Umbilical cord (tissue), 2 donors: ENCODE measurements at places on chromosomes 6 and 20.

DNA sequence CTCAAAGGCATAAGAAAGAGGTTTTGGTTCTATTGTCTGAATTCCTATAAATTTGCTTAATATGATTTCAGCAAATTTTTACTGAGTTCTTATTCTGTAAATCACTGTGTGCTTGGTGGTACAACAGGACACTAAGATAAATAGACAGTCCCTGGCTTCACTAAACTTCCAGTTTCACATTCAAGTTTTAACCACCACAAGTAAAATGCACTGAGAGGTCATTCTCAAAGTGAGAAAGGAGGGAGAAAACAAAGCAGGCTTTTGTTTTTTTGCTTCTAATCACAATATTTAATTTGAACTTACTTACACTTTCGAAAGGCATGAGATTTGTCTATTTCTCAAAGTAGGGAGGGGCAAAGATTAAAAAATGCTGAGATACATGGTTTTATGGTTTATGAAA lies 445.7 kb downstream of the CDC5L start:
- DNase-seq: no peak

GRCh38 chr6:21665110-21665391 lies 71.5 kb downstream of the SOX4 start:
- DNase-seq: no peak

DNA sequence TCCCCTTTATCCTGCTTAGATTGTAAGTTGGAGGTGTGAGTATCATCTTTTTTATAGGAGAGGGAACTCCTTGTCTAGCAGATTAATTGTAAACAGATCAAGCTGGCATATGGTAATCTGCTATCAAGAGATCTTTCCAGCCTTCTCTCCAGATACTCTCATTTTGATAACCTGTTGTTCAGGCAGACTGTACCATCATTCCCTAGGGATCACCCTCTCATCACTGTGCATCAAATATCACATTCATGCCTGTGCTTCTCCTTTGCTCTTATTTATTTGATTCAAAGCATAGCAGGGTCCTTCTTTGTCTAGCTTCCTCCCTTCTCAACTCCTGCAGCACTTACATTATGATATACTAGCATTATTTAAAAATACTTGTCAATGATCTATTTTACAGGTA lies 73.8 kb downstream of the LRRC1 start:
- DNase-seq: no peak

GRCh38 chr6:137698636-137699030 lies 168.4 kb upstream of the TNFAIP3 start:
- peak; percentile 52 for DNase-seq

DNA sequence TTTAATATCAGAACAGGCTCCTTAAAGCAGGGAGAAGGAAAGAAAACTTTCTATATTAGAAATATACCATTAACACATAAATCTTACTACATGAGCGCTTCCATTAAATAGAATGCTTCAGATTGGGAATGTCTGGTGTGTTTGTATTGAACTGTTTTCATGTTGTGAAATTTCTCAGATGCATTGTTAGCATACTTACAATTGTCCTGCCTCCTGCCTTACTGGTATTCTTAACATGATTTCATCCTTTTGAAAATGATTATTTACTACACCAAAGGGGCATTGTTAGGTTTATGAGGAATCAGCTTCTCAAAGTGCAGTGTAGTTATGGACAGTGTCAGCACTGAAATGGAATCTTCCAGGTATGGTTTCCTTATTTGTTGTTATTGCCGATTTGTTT lies 145.6 kb downstream of the MTFR2 start:
- DNase-seq: no peak

GRCh38 chr6:4372866-4373265 lies 237.5 kb upstream of the ECI2 start:
- no peak for DNase-seq

GRCh38 chr6:77133031-77133430 lies 330.3 kb downstream of the HTR1B start:
- DNase-seq: no peak

DNA sequence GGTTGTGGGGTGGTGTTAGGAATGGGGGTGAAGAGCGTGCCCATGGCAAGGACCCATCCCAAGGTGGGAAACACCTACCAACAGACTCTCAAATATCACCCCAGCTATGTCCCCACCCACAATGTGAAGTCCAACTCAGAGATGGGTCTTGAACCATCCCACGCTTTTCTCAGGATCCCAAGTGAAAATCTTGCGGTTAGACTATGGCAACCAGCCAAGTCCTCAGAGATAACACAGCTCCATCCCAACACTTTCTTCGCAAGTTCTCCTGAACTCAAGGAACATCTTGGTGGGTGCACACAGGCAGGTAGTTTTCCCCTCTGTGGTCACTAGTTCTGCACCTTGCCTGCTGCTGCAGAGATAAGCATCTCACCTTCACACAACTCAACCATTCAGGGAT lies 116.0 kb downstream of the CDC5L start:
- DNase-seq: no peak

GRCh38 chr20:32484225-32484957 lies 100.7 kb downstream of the NOL4L start:
- no peak for DNase-seq

- DNase-seq: peak; percentile 75
Measured at GRCh38 chr6:48136856-48137255, 25.9 kb upstream of the PTCHD4 start.

- peak; percentile 69 for DNase-seq
Measured at GRCh38 chr20:41507436-41507835, 110.7 kb downstream of the CHD6 start.

DNA sequence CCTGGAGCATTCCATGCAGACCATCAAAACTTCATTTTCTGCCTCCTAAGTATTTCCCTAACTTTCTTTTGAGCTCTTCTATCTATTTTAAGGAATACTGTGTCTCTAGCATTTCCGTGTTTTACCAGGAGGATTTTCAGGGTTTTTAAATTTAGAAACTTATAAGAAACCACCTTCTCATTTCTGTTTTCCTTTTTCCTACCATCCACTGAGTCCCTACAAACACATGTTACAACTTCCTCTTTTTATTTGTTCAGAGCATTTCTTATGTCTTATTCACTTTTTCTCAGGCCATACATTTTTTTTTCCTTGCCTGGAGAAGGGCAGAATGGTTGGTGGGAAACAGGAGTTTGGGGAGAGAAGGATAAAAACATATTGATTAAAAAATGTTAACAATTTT lies 130.0 kb upstream of the BMP5 start:
- no peak for DNase-seq
